ELR (cell line): ENCODE measurements at places on chromosomes 6 and 20.
A peak's percentile ranks its signal among the peaks of the same experiment; 100 is the strongest.

- no peak for DNase-seq
Measured at GRCh38 chr6:163468738-163469137, 54.2 kb downstream of the QKI start.

DNA sequence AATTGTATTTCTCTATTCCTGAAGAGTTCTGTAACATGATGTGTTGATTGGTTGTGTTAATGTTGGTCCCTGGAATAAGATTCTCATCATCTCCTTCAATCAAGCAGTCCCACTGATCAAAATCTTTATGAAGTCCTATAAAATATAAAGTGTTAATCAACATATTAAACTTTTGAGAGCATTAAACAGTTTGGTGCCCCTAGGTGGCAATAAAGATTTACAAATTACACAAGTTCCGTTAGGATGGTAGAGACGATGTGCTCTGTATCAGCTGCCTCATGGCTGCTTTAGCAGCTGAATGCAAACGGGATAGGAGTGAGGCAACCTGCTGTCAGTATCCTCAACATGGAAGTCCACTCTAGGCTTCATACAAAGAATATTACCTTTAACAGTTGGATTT lies 16.9 kb downstream of the TDRD6 start:
- peak; percentile 73 for DNase-seq

DNA sequence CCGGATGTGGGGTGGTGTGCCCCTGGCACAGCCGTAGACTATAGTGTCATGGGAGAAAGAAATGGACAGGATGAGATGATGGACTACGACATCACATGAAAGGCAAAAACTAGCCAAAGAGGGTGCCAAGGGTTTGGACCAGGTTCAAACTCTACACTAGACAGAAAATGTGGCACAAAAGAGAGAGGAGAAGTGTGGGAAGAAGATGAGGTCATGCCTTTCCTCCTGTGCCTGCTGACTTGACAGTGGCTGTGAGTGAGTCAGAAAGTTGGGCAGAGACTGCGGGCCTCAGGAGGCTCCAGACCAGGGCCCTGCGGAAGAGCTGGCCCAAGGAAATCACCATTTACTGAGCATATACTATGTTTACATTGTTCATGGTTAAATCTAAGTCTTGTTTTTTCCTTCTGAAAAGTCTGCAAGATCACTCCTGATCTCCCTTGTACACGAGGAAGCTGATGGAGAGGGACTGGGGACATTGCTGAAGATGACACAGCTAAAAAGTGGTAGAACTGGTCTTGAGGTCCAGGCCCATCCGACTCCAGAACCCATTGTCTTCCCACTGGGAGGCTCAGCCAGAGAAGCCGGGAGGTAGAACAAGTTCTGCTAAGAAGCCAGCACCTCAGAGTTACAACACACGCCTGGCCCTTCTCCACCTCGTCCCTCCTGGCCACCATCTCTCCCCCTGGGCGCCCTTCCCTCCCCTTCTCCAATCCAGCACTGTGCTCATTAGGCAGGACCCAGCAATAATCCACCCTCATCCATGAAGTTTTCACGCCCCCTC lies 35.6 kb downstream of the CNKSR3 start:
- DNase-seq, result peak; percentile 72

- no peak for DNase-seq
Measured at GRCh38 chr6:124577734-124578281, 384.4 kb upstream of the RNF217 start.

DNA sequence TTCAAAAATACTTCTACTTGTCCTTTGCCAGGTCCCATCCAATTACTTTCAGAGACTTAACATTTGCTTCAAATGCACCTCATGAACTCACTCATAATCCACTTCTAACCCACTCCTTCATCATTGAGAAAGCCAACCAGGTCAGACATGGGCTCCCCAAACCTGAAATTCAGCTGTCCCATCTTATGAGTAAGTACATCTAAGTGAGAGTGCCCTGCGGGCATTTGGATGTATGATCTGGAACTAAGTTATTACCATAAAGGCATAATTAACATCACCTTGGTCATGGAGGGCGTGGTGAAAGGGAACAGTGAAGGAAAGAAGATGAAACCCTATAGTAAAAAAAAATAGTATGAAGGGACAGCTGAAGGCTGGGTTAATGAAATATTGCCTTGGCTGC lies 896.8 kb downstream of the C6orf118 start:
- no peak for DNase-seq

DNA sequence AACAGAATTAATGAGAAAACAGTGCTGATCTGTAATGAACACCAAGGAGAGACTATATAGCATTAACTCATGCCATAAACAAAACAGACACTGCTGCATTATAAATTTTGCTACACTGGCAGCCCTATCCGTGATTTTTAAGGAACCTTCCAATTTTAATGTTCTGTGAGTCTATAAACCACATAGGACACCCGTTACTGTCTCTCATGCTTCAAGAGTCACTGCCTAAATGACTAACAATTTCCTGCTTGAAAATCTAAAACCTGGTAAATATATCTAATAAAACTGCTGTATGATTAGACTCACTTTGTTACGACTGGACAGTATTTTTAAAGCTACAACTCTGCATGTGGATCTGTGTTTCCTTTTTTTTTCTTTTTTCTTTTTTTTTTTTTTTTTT lies 8.7 kb downstream of the CHD6 start:
- no peak for DNase-seq

GRCh38 chr6:143198312-143198711 lies 137.6 kb downstream of the AIG1 start:
- DNase-seq, result no peak

GRCh38 chr6:137646484-137646883 lies 152.3 kb upstream of the OLIG3 start:
- no peak for DNase-seq

DNA sequence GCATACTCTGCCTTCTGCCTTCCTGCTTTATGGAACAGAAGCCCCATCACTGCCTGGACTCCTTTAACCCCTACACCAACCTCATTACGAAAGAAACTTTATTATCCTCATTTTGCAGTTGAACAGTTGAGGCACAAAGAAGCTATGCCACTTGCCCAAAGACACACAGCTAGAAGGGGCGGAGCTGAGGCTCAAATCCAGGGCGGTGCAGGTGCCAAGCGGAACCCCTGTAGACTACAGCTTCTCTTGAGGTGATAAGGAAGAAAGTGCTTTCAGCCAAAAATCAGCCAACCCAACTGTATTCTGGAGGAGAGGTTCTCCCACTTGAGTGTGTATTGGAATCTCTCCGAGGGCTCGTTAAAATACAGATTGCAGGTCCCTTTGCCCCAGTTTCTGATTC lies 90.5 kb downstream of the PRND start:
- DNase-seq, result no peak

DNA sequence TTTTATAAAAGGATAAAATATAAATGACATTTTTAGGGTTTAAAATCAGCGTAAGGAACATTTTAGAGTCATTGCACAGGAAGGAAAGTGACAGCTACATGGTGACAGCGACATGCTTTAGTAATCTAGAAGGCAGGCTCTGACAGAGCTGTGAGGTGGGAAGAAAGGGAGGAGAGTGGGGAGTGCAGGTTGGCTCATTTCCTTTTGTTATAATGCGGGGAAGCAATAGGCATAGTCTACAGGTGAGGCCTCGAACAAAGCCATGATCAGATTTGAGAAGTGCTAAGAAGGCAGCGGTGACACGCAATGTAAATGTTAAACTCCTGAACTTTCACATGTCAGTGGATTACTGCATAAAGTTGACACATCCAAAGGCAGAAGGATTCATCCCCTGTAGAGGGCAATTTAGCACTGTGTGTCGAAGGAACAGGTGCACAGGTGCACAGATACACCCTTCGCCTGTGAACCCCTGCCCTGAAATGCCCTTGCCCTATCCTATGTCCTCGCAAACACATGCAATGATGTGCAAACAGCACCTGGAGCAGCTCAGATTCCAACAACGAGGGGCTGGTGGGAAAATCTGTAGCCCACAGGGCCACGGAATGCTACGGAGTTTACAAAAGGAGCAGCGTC lies 32.4 kb upstream of the SMOC2 start:
- no peak for DNase-seq

- no peak for DNase-seq
Measured at GRCh38 chr6:16437984-16438383, 199.6 kb downstream of the GMPR start.

DNA sequence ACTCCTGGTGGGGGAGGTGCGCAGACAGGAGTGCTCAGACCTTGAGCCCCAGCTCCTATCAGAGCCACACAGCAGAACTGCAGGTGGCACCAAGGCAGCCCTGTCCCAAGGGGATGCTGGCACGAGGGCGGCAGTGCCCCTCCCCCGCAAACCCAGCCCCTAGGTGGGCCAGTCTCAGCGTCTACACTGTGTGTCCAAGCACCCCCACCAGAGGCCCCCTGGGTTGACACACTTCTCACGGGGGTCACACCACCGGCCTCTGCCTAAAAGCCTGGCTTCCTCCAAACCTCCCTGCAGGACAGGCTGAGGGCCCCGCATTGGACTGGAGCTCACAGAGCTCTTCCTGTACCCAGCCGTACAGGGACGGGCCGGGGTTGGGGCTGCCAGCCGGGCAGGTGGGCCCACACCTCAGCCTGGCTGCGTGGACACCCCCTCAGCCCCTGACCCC lies 8.1 kb downstream of the SLC2A4RG start:
- DNase-seq, result no peak

GRCh38 chr20:40438161-40438830 lies 250.7 kb downstream of the MAFB start:
- no peak for DNase-seq

- DNase-seq, result no peak
Measured at GRCh38 chr6:118296129-118296901, 251.8 kb upstream of the PLN start.
